Activated CD4-positive, CD25-positive, alpha-beta regulatory T cell (primary cell): ENCODE measurements at places on chromosomes 7 and 10.

GRCh38 chr10:79052291-79053080 lies 16.3 kb upstream of the ZMIZ1 start:
- DNase-seq = no peak

- DNase-seq = no peak
Measured at GRCh38 chr7:27936047-27936767, 196.2 kb downstream of the TAX1BP1 start.

DNA sequence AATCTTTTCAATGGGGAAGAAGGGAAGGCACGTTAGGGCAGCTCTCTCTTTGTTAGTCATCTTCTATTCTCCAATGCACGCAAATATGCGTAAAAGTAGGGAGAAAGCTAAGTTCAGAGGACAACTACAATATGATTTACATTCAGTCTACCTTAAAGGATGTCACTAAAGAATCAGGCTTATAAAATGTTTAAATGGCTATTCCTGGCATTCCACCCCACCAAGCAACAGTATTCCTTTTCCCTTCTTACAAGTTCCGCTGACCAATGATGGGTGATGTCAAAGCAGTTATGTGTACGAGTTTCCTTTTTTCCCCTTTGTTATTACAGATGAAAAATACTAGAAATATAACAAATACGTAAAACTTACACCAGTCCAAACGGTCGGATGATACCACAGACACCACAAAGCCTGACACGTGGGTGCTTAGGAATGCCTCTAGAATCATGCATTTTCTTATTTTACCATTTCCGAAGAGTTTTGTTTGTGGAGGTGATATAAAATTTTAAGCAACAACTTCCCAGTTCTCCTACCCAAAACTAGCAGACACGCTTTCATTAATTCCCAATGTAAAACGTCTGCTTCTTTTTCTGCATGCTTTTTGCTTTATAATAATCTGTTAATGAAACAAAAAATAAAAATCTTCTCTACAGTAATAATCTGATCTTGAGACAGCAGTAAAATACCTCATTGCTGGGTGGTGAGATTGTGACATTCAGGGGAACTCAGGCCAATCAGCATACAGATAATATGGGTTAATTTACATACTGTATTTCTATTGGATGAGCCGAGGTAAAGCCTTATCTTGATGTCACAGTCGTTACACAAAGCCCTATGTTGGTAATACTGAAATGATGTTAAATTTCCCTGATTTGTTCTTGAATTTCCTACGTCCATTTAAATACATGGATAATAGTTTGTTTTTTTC lies 708 bp upstream of the GPR85 start:
- no peak for DNase-seq

- DNase-seq = no peak
Measured at GRCh38 chr7:96499532-96499931, 177.6 kb upstream of the SLC25A13 start.

DNA sequence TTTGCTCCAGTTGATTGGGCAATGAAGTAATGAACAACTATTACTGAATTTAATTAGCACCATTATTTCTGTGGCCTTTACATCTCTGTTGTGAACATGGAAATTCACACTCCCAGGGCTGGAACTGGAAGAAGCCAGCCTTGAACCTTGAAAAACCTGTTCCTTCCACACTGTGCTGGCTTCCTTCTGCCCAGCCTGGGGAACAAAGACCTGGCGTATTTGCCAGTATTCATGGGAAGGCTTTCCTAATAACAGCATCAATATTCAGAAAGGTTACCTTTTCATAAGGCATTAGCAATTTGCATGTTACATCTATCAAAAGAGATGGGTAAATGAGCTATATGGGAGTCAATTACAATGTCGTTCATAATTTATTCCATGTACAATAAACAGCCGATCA lies 1.3 kb downstream of the C10orf90 start:
- no peak for DNase-seq

DNA sequence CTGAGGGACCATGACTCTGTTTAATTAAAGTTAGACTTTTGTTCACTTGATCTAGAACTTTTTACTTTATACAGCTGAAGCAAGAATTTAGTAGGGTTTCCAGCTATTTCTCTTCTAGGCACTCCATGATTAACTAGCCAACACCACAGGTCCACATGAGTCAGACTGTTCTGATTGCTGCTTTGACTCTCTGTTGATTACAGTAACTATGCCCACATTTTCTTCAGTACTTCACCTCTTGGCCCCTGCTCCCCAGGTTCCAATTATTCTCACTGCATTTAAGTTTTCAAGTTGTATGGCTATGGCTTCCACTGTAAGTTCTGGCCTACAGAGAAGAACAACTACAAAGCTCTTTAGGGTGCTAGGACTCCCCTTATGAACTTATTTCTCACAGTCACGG lies 737.2 kb upstream of the IGFBP3 start:
- DNase-seq = no peak

DNA sequence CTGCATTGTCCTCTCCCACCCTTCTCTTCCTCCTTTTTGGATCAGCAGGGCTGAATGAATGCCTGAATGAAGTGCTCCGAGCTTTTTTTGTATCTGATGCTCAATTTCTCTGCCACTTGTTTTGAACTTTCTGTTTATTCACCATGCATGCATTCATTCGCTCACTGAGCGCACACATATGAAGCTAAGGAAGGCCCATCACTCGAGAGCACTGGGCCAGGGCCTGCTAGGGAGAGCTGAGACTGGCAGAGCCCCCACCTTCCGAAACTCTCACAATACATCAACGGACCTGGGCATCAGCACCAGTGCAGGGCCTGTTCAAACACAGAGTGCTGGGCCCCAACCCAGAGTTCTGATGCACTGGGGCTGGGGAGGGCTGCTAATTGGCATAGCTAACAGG lies 45.7 kb downstream of the RPS24 start:
- DNase-seq = no peak

DNA sequence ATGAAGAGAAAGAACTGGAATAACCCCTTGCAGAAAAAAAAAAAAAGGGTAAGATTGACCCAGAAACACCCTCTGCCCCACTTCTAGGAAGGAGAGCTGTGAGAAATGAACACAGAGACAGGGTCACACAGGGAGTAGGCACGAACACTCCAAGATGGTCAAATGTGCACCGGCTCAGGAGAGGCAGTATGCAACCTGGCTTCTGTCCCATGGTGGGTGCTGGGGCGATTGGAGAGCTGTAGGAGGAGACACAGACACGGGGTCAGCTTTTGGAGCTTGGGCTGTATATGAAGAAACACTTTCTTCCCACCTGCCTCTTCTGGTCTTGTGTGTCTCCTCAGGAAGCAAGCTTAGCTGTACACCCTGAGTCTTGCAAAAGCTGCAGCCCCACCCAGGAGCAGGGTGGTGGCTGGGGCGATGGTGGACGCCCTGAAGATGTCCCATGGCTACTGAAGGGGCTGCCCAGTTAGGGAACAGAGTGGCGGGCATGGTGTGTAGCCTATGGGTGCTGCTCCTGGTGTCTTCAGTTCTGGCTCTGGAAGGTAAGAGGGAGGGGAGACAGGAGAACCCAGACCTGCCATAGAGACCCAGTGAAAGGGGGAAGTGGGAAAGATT lies 8.0 kb downstream of the EPHB6 start:
- DNase-seq = no peak

- no peak for DNase-seq
Measured at GRCh38 chr7:136336932-136337331, 359.8 kb upstream of the MTPN start.

DNA sequence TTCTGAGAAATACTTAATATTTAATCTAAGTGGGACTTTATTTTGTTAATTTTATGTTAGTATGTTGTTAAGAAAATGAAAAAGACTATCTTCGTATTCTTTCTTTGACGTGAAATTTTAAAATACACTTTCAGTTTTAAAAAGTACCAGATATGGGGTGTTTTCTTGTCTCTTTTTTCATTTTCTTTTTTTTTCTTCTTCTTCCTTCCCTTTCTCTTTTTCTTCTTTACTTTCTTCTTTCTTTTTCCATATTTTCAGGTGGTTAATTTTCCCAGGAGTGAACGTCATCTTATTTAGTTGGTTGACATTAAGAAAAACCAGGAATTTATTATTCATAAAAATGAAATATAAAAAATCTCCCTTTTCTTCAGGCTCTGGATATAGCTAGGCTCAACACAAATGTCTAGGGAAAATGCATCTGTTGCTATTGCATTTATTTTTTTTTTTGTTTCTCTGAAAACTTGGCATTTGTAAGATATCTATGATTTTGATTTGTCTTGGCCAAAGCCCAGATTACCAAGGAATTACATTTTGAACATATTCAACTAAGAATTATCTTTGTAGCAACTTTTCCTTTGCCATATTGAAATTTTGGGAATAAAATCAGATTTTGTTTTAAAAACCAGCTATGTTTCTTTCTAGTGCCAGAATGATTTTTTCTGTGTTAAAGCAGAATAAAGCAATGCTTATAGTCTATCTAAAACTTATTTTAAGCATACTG lies 241.3 kb upstream of the FOXP2 start:
- no peak for DNase-seq

GRCh38 chr7:134186027-134186426 lies 58.9 kb downstream of the LRGUK start:
- DNase-seq = no peak

- no peak for DNase-seq
Measured at GRCh38 chr7:82335927-82336326, 107.7 kb downstream of the CACNA2D1 start.

DNA sequence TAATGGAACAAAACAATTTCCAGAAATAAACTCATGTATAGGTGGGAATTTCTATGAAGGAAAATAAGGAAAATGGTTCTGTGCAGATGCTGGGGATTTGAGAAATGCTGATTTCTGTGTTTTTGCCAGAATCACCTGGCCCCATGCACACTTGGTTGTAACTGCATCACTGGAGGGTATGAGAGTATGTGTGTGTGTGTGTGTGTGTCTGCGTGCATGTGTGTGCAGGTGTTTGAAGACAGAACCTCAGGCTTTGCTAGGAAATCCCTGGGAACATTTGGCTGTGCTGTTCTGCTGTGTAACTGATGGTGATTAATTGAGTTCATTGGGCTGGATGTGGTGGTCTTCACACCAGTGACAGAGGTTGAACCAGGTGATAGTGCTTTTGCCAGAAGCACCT lies 141.6 kb downstream of the CAMK1D start:
- no peak for DNase-seq

DNA sequence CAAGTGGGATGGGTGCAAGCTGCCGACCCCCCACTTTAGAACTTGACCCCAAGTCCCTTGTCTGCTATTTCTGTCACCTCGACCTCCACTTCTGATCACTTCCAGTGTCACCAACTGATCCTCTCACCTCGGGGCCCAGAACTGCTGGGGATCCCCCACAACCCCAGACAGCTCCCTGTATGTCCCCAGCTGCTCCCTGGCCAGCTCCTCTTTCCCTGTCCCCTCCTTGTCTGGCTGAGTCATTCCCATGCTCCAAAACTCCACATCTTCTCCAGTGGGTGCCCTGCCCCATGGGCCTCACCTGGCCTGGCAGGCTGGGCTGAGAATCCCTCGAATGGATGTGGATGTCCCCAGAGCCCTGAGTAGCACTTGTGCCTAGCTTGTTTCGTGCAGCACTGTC lies 154.3 kb upstream of the PCBD1 start:
- DNase-seq = no peak

- DNase-seq = no peak
Measured at GRCh38 chr10:36109399-36110023, 467.4 kb upstream of the FZD8 start.

DNA sequence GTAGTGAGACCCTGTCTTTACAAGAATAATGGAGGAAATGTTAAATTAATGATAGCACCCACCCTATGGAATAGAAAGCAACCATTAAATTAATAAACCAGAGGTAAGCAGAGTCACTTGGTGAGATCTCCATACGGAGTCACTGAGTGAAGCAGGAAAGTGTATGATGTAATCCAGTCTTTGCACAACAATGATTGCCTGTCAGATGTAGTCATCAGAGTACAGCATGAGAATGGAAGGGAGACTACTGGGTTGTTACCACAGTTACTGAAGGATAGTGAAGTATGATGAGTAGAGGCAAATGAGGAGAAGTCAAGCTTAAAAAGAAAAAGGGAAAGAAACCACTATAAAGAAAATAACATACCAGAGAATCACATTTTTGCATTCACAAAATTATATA lies 371.9 kb upstream of the SHH start:
- no peak for DNase-seq

DNA sequence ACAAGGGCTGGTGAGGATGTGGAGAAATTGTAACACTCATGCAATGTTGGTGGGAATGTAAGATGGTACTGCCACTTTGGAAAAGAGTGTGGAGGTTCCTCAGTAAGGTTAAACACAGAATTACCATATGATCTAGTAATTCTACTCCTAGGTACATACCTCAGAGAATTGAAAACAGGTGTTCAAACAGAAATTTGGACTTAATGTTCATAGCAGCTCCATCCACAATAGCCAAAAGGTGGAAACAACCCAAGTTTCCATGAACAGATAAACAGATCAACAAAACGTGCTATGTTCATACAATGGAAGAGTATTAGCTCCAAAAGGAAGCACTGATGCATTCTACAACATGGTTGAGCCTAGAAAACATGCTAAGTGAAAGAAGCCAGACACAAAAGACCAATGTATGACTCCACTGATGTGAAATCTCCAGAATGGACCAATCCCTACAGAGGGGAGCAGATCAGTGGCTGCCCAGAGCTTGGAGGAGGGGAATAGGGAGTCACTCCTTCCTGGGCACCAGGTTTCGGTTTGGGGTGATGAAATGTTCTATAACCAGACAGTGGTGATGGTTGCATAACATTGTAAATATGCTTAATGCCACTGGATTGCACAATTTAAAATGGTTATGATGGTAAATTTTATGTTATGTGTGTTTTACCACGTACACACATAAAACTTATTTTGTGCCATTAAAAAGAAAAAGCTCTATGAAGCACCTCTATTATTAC lies 5.7 kb upstream of the WDR86 start:
- no peak for DNase-seq

DNA sequence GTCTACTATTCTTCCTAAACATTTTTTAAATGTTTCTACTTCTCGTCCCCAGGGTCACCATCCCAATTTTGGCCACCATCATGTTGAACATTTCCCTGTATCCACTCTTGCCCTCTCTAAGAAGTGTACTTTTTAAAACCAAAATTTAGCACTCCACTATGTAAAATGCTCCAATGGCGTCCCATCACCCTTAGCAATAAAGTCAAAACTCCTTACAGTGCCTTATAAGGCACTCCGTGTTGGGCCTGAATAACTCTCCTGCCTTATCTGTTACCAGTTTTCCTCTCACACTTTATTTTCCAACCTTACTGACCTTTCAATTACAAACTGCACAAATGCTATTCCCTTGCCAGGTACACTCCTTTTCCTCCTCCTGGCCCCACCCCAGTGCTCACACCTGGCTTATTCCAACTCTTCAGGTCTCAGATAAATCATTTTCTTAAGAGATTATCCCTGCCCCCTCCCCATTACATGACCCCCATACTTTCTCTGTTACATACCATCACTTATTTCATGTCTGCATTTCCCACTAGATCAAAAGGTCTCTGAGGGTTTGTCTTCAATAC lies 1.3 kb downstream of the TMEM168 start:
- no peak for DNase-seq
